ENCODE measurements at places on chromosomes 11 and 22.

- no peak for DNase-seq
Measured at GRCh38 chr11:133711545-133711944, 133.8 kb downstream of the SPATA19 start.

GRCh38 chr11:22169833-22170232 lies 23.1 kb upstream of the ANO5 start:
- DNase-seq, result no peak

GRCh38 chr11:128893578-128894285 lies 2.6 kb downstream of the KCNJ5 start:
- DNase-seq, result no peak

DNA sequence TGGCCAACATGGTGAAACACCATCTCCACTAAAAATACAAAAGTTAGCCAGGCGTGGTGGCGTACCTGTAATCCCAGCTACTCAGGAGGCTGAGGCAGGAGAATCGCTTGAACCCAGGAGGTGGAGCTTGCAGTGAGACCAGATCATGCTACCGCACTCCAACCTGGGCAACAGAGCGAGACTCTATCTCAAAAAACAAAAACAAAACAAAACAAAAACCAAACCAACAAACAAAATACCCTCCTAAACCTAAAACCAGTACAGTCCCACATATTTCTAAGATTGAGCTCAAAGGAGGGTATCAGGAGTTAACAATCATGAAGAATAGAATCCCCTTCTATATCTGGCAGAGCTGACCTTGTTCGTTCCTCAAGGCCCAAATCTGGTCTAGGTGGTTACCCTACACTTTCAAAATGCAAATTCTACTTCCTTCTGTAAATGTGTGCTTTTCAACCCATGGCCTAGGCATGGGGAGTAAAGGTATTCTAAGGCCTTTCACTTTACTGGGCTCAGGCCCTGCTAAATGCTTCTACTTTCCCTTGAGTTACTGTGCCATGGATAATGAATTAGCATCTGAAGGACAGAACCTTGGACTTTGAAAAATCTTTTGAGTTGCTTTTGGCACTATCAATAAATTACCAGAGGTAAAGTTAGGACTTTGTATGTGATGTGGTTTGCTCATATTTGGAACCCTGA lies 10.4 kb upstream of the PPP2R1B start:
- no peak for DNase-seq

DNA sequence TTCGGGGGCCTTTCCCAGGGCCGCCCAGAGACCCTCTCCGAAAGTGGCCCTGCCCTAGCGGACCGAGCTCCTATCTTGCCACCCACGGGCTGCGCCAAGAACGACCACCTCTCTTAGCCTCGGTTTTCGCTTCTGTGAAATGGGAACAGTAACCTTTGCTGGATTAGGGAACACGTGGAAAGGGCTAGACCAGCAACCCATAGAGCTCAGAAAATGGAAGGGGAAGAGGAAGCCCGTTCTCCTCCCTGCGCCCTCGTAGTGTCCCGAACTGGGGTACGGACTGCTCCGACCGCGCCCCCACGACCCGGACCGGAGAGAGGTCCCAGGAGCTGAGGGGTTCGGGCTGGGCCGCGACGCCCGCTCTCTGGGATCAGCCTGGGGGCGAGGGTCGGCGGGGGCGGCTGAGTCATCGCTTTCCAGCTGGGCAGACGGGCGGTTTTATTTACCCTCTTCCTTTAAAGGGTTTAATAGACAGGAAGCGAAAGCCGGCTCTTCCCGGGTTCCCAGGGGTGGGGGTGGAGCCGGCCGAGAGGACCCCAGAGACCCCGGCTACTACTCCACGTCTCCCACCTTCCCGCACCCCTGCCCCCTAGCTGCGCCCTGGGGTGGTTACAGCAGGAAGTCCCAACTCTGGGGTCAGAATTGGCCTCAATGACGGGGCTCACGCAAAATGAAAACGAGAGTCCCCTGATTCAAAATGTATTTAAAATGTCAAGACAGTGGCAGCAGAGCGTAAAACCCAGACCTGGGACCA lies 907 bp upstream of the PHLDA2 start:
- no peak for DNase-seq

- DNase-seq, result peak; percentile 37
Measured at GRCh38 chr11:76721755-76722677, 51.5 kb upstream of the LRRC32 start.

- no peak for DNase-seq
Measured at GRCh38 chr11:104556606-104557301, 341.5 kb downstream of the CASP12 start.

Measured in activated naive CD8-positive, alpha-beta T cell treated with anti-CD3 and anti-CD28 coated beads, Interleukin-2, amount 50 U/mL, for 16 hours (primary cell).